CD14-positive monocyte (primary cell): ENCODE measurements at places on chromosomes 4 and X. TPM values are rescaled to one million over a fixed set of nuclear protein-coding genes. Genes with fewer than 3 reads are reported as not detected.

Gene MGAT4D
- polyA plus RNA-seq: not detected

Gene TMEM31
- not detected for polyA plus RNA-seq

Gene TRIML2
- polyA plus RNA-seq: not detected in 2 replicates

Gene CYSLTR1
- polyA plus RNA-seq: 46.2 TPM

Gene USP9X
- polyA plus RNA-seq: 2.8 and 8.3 TPM in 2 replicates

Gene UGT2B11
- polyA plus RNA-seq: not detected

Gene MAGEB16
- not detected in 2 replicates for polyA plus RNA-seq

Gene CENPU
- 1.2 TPM for polyA plus RNA-seq

Gene POU3F4
- not detected for polyA plus RNA-seq

Gene MTNR1A
- not detected in 2 replicates for polyA plus RNA-seq

Gene TRIM60
- not detected for polyA plus RNA-seq

Gene TMSB15B
- 2.2 TPM for polyA plus RNA-seq

Gene POF1B
- polyA plus RNA-seq: not detected
